ENCODE measurements at places on chromosomes 12 and 14. TPM values are rescaled to one million over a fixed set of nuclear protein-coding genes. Genes with fewer than 3 reads are reported as not detected.

Gene NPFF
- total RNA-seq, result not detected

Gene FAM90A1
- total RNA-seq, result not detected

Gene PPM1A
- total RNA-seq, result 53.8 TPM

DNA sequence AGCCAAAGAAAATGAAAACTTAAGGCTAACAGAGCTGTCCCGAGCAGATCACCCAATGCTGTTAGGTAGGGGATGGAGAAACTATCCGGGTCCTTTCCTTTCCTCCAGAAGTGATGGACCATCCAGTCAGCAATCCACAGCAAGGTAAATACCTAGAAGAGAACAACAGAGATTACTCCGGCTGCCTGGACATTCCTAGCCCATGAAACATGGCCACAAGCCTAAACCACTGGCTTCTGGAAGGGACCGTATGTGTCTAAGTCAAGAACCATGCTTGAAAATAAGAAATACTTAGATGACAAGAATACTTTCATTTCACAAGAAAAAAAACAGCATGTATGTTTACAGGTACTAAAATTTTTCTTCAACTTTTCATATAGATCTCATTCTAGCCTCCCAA lies 152.9 kb downstream of the SLC41A2 start:
- no peak overlapping the region for H3K27ac ChIP-seq
- no peak overlapping the region for H3K4me3 ChIP-seq
- no peak for DNase-seq
- H3K36me3 ChIP-seq, result no peaks in the 10 kb centered on the region
- H3K4me1 ChIP-seq, result no peaks in the 10 kb centered on the region

DNA sequence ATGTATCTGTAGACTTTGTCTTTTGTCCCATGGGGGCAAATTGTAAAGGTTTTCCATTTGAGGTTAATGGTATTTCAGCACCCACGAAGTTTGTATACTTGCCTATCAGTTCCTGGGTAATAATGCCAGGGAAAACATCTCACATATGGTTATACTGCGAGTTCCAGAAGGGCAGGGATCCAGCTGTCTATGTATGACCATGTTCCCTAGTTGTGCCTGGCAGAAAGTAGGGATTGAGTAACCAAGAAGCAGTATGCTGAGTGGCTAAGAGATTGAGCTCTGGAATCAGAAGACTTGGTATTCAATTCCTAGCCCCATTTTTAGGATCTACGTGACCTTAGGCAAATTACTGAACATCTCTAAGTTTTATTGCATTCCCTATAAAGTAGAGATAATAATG lies 173.2 kb upstream of the PWP1 start:
- H3K36me3 ChIP-seq, result no peaks in the 10 kb centered on the region
- H3K4me3 ChIP-seq, result no peak overlapping the region
- DNase-seq, result no peak
- no peaks in the 10 kb centered on the region for H3K27me3 ChIP-seq
- H3K4me1 ChIP-seq, result no peaks in the 10 kb centered on the region
- H3K27ac ChIP-seq, result no peak overlapping the region

DNA sequence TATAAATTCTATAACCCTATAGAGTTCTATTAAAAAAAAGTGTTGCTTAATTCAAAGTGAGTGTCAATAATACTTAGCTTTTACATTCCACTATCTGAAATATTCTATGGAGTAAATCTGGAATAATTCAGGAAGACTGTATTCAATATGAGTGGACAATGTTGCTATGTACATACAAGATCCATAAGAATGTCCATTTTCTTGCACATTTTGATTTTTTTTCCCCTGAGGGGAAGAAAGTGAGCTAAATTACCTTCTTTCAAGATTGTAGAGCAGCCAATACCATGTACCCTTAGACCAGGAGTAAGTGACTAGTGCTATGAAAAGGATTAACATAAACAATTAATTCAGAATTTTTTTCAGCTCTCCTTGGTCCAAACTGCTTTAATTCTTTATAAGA lies 25.4 kb downstream of the EXOC5 start:
- H3K4me3 ChIP-seq, result no peak overlapping the region
- H3K4me1 ChIP-seq, result no peaks in the 10 kb centered on the region
- no peak for DNase-seq
- no peaks in the 10 kb centered on the region for H3K36me3 ChIP-seq
- no peak overlapping the region for H3K27ac ChIP-seq

DNA sequence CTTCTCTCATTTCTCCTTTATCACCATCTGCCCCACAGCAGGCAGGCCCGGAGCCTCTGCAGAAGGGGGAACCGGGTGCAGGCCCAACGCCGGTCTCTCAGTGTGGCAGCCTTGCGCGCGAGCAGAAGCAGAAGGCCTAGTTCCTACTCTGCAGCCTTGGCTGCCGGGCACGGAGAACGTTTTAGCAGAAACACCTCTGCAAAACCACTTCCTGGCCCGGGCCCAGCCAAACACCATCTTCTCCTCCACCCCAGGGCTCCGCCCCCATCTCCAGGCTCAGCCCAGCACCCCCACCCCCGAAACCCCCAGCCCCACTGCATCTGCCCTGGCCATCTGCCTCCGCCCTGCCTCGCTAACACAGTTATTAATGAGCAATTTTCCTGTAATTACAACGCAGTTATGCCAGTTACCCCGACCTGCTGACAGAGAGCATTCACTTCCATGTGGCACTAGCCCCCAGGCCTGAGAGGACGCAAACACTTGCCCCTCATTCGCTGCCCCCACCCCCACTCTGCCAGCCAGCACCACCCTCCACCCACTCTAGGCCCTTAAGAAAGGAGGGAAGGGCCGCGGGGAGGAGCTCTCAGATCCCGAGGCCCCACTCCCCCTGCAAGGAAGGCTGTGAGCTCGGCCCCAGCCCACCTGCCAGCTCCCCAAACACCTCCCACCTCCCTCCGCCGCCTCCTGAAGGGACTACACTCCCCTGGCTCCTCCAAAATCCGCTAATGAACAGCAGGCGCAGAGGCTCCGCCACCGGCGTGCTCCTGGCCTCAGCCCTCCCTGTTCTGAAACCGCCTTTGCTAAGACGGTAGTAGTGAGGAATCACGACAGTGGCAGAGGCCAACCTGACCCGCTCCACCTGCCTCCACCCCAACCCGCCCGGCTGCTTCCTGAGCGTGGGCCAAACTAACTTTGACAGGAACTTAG lies 44.7 kb upstream of the FBRSL1 start:
- H3K36me3 ChIP-seq, result no peaks in the 10 kb centered on the region
- DNase-seq, result peak; percentile 43
- no peaks in the 10 kb centered on the region for H3K4me1 ChIP-seq

DNA sequence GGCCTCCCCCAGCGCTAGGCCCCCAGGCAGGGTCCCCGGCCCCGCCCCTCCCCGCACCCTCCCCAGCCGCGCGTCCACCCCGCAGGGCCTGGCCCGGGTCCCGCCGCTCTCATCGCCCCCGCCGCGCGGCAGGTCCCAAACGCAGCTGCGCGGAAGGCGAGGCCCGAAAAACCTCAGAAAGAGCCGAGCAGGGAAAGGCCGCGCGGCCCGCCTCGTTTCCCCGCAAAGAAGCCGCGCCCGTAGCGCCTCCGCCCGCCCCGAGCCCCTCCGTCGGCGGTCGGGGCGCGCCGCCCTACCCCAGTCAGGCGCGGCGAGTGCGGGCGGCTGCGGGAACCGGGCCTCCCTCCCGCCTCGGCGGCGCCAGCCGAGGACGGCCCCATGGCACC lies 324 bp downstream of the POLE start:
- H3K27ac ChIP-seq, result peak overlapping the region; percentile 68
- no peaks in the 10 kb centered on the region for H3K36me3 ChIP-seq
- H3K27me3 ChIP-seq, result no peaks in the 10 kb centered on the region
- DNase-seq, result no peak
- peaks cover 7% of the 10 kb centered on the region for H3K4me1 ChIP-seq
- H3K4me3 ChIP-seq, result peak overlapping the region; percentile 99

- peak; percentile 97 for DNase-seq
- H3K4me3 ChIP-seq, result peak overlapping the region; percentile 92
- peak overlapping the region; percentile 100 for H3K27ac ChIP-seq
- no peaks in the 10 kb centered on the region for H3K4me1 ChIP-seq
- H3K27me3 ChIP-seq, result no peaks in the 10 kb centered on the region
Measured at GRCh38 chr12:133080026-133080367, 726 bp upstream of the ZNF140 start.

DNA sequence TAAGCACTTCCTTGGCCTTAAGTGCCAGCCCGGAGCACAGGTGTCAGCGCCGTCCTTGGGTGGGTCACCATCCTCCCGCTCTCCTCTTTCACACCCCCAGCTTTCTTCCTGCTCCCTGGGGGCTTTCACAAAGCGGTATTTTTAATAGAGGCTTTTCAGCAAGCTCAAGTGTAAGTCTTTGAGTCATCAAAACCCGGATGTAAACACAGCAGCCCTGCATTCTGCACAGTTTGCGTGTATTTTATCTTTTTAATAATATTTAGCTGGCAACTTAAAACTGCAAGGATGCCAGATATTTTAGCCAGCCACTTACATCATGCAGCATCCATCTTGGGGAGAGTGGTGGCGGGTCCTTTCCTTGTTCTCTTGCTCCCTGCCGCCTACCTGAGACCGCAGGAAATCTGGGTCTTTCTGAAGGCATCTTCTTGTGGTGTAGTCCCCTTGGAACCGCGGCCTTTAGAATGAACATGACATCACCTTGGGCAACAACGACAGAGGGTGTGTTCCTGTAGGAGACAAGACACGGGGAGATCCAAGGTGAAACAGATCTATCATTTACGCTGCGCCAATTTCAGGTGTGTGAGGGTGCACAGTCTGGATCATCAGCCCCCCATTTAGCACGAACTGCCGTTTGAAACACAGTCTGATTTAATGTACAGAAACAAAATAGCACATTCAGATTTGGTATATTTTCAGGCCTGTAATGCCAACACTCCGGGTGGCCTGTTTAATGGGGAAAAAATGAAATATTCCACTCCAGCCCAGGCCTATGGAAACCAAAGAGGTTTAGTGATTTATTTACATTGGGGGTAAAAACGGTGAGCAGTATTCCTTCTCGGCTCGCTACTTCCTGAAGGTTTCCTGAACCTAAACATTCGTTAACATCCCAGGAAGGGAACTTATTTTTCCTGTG lies 12.5 kb upstream of the IRF2BPL start:
- H3K4me1 ChIP-seq, result peaks cover 35% of the 10 kb centered on the region
- no peaks in the 10 kb centered on the region for H3K27me3 ChIP-seq
- DNase-seq, result no peak
- no peak overlapping the region for H3K4me3 ChIP-seq
- peak overlapping the region; percentile 91 for H3K27ac ChIP-seq
- no peaks in the 10 kb centered on the region for H3K36me3 ChIP-seq

DNA sequence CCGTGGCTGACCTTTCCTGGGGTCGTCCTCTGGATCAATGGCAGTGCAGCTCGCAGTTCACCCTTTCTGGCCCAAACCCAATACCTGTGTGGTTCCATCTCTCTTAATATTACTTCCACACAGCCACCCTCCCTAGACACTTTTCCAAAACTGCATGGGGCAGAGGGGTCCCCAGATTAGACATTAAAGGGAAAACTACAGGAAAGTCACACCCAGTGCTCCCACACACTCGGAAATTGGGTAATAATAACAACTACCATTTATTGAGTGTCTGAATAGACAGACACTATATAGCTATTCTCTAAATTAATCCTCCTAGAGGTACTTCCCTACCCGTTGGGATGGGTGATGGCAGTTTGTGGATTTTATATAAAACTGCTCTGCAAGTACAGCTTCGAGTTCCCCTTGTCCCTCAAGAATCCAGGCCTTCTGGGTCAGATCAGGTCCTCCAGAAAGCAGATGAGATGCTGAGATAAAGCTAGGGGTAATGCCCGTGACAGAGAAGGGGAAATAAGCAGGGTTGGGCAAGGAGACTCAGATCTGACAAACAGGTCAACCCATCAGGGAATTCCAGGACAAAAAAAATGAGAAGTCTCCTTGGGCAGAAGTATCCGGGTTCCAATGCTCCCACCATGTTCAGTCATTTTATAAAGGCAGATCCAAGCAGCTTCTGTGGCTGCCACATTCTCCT lies 795 bp upstream of the PXN start:
- no peak overlapping the region for H3K4me3 ChIP-seq
- no peaks in the 10 kb centered on the region for H3K36me3 ChIP-seq
- peak overlapping the region; percentile 13 for H3K27ac ChIP-seq
- peaks cover 29% of the 10 kb centered on the region for H3K4me1 ChIP-seq

GRCh38 chr14:82009076-82009475 lies 475.4 kb upstream of the SEL1L start:
- no peaks in the 10 kb centered on the region for H3K27me3 ChIP-seq
- DNase-seq, result no peak
- H3K27ac ChIP-seq, result no peak overlapping the region
- H3K4me3 ChIP-seq, result no peak overlapping the region

GRCh38 chr12:83434600-83434999 lies 747.9 kb downstream of the TMTC2 start:
- no peak overlapping the region for H3K4me3 ChIP-seq
- DNase-seq, result no peak

GRCh38 chr12:1819571-1819970 lies 794 bp upstream of the LRTM2 start:
- H3K4me1 ChIP-seq, result no peaks in the 10 kb centered on the region
- H3K27me3 ChIP-seq, result no peaks in the 10 kb centered on the region
- no peak overlapping the region for H3K27ac ChIP-seq
- no peaks in the 10 kb centered on the region for H3K36me3 ChIP-seq
- no peak overlapping the region for H3K4me3 ChIP-seq

GRCh38 chr14:104518659-104519350 lies 60.8 kb upstream of the C14orf180 start:
- no peak overlapping the region for H3K27ac ChIP-seq
- H3K4me1 ChIP-seq, result no peaks in the 10 kb centered on the region
- H3K4me3 ChIP-seq, result no peak overlapping the region
- no peaks in the 10 kb centered on the region for H3K36me3 ChIP-seq
- peaks cover 50% of the 10 kb centered on the region for H3K27me3 ChIP-seq

DNA sequence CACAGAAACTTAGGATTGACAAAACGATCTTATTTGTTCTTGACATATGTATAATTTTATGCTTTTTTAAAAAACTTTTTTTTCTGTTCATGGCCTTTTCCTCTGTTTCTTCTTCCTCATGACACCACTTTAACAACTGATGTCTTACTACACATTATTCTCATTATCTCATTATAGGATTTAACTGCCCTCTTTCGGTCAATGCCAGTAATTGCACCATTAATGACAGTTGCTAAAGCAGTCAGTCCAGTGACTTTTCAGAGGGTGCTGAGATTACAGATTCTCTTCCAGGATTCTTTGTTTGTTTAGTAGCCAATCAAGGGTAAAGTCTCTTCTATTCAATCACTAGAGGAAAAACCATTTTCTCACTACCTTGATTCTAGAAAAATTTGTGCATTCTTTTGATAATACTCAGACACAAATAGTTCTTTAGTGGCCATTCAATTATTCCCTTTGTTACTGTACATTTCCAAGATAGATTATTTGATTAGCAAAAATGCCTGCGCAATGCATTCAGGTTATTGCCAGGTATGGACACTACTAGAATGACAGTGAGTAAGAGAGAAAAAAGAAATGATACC lies 50.1 kb downstream of the KLRG1 start:
- DNase-seq, result no peak
- H3K4me1 ChIP-seq, result no peaks in the 10 kb centered on the region
- H3K27me3 ChIP-seq, result no peaks in the 10 kb centered on the region
- H3K36me3 ChIP-seq, result no peaks in the 10 kb centered on the region
- H3K27ac ChIP-seq, result no peak overlapping the region

Data from breast epithelium (tissue), 4 donors.